ENCODE measurements at places on chromosomes 12 and 14. TPM values are rescaled to one million over a fixed set of nuclear protein-coding genes. Genes with fewer than 3 reads are reported as not detected.

DNA sequence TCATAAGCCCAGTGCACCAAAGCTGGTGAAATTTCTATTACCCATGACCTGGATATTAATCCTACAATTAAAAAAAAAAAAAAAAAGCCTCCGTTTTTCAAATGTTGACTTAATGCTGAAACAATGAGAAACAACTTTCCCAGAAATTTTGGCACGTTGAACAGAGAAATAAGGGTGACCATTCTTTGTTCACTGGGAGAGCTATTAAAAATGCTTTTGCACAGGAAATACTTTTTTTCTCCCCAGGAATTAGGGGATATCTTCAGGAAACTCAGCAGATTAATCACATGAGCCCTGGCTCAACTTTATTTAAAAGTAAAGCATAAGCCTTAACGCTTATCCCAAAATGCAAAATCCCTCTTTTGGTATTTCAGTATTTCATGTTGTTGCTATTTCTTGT is 54.8 kb upstream of the FLRT2 start:
- no peak overlapping the region for H3K4me3 ChIP-seq
- H3K27ac ChIP-seq = no peak overlapping the region
- no peak for DNase-seq
- H3K27me3 ChIP-seq = no peaks in the 10 kb centered on the region
- H3K4me1 ChIP-seq = peaks cover 3% of the 10 kb centered on the region

- H3K4me1 ChIP-seq = peaks cover 39% of the 10 kb centered on the region
- no peaks in the 10 kb centered on the region for H3K27me3 ChIP-seq
- H3K36me3 ChIP-seq = no peaks in the 10 kb centered on the region
Measured at GRCh38 chr12:14417715-14418114, 52.2 kb downstream of the ATF7IP start.

DNA sequence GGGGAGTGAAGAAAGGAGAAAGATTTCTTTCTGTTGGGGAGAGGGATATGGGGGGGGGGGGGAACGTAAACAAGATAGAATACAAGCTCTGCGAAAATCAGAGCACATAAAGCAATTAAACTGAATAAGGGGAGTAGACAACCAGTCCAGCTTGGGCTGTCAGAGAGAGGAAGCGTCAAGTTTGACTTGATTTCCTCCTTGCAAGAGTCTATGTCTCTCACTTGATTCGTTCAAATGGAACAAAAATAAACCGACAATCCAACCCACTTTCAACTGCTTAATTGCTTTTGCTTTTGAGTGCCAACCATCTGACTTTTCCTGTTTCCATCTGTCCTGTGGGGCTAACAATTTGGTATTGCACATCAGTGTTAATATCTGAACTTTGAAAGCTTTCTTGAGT is 942 bp downstream of the SYT1 start:
- no peak overlapping the region for H3K27ac ChIP-seq
- peaks cover 22% of the 10 kb centered on the region for H3K4me1 ChIP-seq
- no peaks in the 10 kb centered on the region for H3K36me3 ChIP-seq

GRCh38 chr12:10562306-10562933 is 51.0 kb downstream of the MAGOHB start:
- no peaks in the 10 kb centered on the region for H3K36me3 ChIP-seq
- no peak for DNase-seq
- H3K4me1 ChIP-seq = no peaks in the 10 kb centered on the region
- H3K4me3 ChIP-seq = no peak overlapping the region
- H3K27ac ChIP-seq = no peak overlapping the region

GRCh38 chr14:72380456-72380855 is 448.2 kb downstream of the RGS6 start:
- no peaks in the 10 kb centered on the region for H3K36me3 ChIP-seq
- H3K27me3 ChIP-seq = no peaks in the 10 kb centered on the region
- H3K27ac ChIP-seq = no peak overlapping the region
- no peak overlapping the region for H3K4me3 ChIP-seq
- no peaks in the 10 kb centered on the region for H3K4me1 ChIP-seq

- H3K4me1 ChIP-seq = no peaks in the 10 kb centered on the region
- no peaks in the 10 kb centered on the region for H3K27me3 ChIP-seq
- H3K36me3 ChIP-seq = no peaks in the 10 kb centered on the region
- DNase-seq = no peak
- H3K27ac ChIP-seq = no peak overlapping the region
- H3K4me3 ChIP-seq = no peak overlapping the region
Measured at GRCh38 chr12:112714166-112714710, 77.3 kb upstream of the RPH3A start.

DNA sequence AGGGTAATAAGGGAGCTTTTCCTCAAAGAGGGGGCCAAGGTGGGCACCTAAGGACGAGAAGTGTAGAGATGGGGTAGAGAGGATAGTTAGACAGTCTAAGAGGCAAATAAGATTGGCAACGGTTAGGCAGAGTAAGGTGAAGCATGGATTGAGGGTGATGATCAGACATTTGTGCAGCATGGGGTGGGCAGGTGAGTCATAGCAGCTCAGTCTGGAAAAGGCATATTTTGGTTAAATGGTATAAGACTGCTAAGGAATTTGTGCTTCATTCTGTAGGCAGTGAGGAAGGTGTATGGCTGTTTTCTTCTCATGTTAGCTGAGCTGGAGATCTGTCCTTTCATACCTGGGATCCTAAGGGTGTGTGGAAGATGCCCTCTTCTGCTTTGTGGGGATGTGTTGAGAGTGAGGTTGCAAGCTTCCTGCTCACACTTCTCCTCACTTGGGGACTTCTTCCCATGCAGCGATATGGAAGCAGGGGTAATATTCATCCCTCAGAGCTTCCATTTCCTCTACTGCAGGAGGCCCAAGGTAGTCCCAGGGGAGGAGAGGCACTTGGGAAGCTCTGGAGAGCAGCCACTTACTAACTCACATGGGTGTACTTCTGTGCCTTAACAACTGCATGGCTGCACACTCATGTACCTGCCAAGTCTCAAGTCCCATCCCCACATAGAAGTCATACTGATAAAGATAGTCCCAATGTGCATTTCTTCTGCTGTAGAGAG is 28.9 kb downstream of the GSG1 start:
- peaks cover 32% of the 10 kb centered on the region for H3K36me3 ChIP-seq
- no peak overlapping the region for H3K4me3 ChIP-seq
- H3K4me1 ChIP-seq = no peaks in the 10 kb centered on the region
- H3K27ac ChIP-seq = no peak overlapping the region
- no peaks in the 10 kb centered on the region for H3K27me3 ChIP-seq

DNA sequence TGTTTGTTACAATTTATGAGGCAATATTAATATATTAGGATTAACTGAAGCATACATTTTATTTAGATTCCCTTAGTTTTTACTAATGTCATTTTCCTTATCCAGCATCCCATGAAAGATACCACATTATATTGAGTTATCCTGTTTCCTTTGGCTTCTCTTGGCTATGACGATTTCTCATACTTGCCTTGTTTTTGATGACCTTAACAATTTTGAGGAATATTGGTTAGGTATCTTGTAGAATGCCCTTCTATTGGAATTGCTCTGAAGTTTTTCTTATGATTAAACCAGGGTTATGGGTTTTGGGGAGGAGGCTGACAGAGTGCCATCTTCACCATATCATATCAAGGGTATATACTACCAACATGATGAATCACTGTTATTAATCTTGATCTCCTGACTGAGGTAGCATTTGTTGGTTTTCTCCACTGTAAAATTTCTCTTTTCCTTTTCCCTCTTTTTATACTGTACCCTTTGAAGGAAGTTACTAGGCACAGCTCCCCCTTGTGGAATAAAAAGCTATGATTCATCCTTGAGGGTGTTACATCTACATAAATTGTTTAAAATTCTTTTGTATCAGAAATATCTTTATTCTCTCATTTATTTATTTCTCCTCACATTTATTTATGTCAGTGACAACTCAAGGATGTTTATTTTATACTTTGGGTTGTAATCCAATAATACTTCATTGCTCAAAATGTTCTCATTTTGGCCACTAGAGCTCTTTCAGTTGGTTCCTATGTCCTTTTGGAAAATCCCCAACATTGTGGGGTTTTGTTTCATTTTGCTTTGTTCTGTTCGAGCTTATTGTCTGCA is 239.0 kb downstream of the SLC16A7 start:
- H3K27ac ChIP-seq = no peak overlapping the region
- H3K36me3 ChIP-seq = no peaks in the 10 kb centered on the region
- H3K4me3 ChIP-seq = no peak overlapping the region
- no peaks in the 10 kb centered on the region for H3K27me3 ChIP-seq
- no peak for DNase-seq
- H3K4me1 ChIP-seq = no peaks in the 10 kb centered on the region

DNA sequence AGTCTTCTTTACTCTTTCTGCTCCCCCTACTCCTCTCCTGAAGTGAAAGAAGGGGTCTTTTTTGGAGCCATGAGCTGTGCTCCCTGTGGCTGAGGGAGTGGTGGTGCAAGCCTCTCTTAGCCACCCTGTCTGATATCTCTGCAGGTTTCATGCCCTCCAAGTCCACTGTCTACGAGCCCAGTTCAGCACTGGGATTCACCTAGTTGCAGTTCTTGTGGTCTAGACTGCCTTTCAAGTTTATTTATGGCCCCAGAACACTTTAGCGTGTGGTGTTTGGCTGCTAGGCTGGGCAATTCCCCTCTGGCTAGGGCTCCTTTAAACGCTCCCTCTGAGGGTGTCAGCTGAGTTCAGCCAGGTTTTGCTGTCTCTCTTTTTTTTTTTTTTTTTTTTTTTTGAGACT is 908.6 kb downstream of the TRHDE start:
- no peak for DNase-seq
- no peaks in the 10 kb centered on the region for H3K27me3 ChIP-seq
- H3K36me3 ChIP-seq = no peaks in the 10 kb centered on the region
- no peaks in the 10 kb centered on the region for H3K4me1 ChIP-seq
- no peak overlapping the region for H3K27ac ChIP-seq

- H3K27me3 ChIP-seq = no peaks in the 10 kb centered on the region
- H3K4me1 ChIP-seq = peaks cover 51% of the 10 kb centered on the region
- DNase-seq = no peak
- no peak overlapping the region for H3K4me3 ChIP-seq
Measured at GRCh38 chr14:71411285-71411595, 504.0 kb downstream of the PCNX1 start.

GRCh38 chr14:35332517-35333263 is 40.5 kb downstream of the PSMA6 start:
- no peaks in the 10 kb centered on the region for H3K36me3 ChIP-seq
- peak overlapping the region; percentile 30 for H3K27ac ChIP-seq
- no peak for DNase-seq
- no peaks in the 10 kb centered on the region for H3K27me3 ChIP-seq

DNA sequence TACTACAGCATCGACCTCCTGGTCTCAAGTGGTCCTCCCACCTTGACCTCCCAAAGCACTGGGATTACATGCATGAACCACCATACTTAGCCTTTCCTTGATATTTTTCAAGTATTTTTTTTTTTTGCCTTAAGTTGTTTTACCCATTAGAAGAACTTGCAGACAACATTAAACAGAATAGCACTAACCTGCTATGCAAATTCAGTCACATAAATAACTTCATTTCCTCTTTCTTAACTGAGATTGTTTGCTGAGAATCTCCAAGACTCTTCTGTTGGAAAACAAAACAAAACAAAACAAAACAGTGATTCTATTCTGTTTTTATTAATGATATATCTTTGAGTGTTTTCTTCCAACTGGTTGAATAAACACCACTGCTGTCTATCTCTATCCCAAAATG is 115.9 kb upstream of the IFNG-AS1 start:
- H3K4me3 ChIP-seq = no peak overlapping the region
- no peaks in the 10 kb centered on the region for H3K4me1 ChIP-seq
- DNase-seq = no peak
- H3K36me3 ChIP-seq = no peaks in the 10 kb centered on the region
- no peak overlapping the region for H3K27ac ChIP-seq

GRCh38 chr14:50453869-50454268 is 57.2 kb upstream of the CDKL1 start:
- H3K27me3 ChIP-seq = no peaks in the 10 kb centered on the region
- no peak overlapping the region for H3K4me3 ChIP-seq
- H3K36me3 ChIP-seq = peaks cover 66% of the 10 kb centered on the region
- no peak for DNase-seq
- peaks cover 6% of the 10 kb centered on the region for H3K4me1 ChIP-seq
- H3K27ac ChIP-seq = peak overlapping the region; percentile 36

- H3K27ac ChIP-seq = no peak overlapping the region
- H3K4me3 ChIP-seq = no peak overlapping the region
- no peaks in the 10 kb centered on the region for H3K36me3 ChIP-seq
- no peaks in the 10 kb centered on the region for H3K4me1 ChIP-seq
- DNase-seq = no peak
Measured at GRCh38 chr12:102765736-102766135, 151.3 kb downstream of the PAH start.

DNA sequence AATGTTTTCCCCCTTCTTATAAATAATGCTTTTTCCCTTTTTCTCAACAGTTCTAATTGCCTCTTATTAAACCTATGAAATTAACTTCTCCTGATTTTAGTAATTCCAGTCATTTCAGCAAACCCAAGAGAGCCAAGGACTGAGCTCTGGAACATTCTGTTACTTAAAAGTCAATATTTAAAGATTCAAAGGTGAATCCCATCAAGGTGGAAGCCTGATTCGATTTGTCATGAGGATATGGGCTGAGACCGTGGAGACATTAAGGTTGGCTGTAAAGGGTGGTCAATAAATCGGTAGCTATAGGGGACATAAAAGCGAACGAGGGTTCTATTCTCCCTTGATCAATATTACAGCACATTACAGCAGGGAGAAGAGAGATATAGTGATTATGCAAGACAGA is 66.6 kb upstream of the NELL2 start:
- DNase-seq = no peak
- no peaks in the 10 kb centered on the region for H3K4me1 ChIP-seq
- H3K27me3 ChIP-seq = no peaks in the 10 kb centered on the region
- H3K27ac ChIP-seq = no peak overlapping the region
- no peak overlapping the region for H3K4me3 ChIP-seq
- H3K36me3 ChIP-seq = no peaks in the 10 kb centered on the region

- no peaks in the 10 kb centered on the region for H3K27me3 ChIP-seq
- no peak overlapping the region for H3K4me3 ChIP-seq
- no peak for DNase-seq
- H3K4me1 ChIP-seq = no peaks in the 10 kb centered on the region
Measured at GRCh38 chr12:70615174-70615866, 21.9 kb downstream of the PTPRB start.

- no peak for DNase-seq
- peak within 1 kb of the TSS; percentile 69 for H3K4me3 ChIP-seq
- H3K27ac ChIP-seq = peak within 1 kb of the TSS; percentile 81
- peaks cover 53% of the 10 kb centered on the region for H3K27me3 ChIP-seq
Measured at GRCh38 chr14:95516554-95517181, at the start of gene SYNE3. SYNE3 (minus strand) TSS chr14:95516650; CDS start chr14:95475821, 40,829 bp downstream.

EPS8 gene
- 78.0 TPM for total RNA-seq

RPL10L gene
- not detected for total RNA-seq

DRAM1 gene
- total RNA-seq = 23.7 TPM

UNC79 gene
- total RNA-seq = under 0.01 TPM

SERPINA4 gene
- total RNA-seq = not detected

ST8SIA1 gene
- total RNA-seq = 5.1 TPM

CPNE6 gene
- total RNA-seq = 0.26 TPM

HOXC6 gene
- not detected for total RNA-seq

LGMN gene
- total RNA-seq = 110 TPM

Data from esophagus muscularis mucosa (tissue), 4 donors.